Activated T-cell treated with anti-CD3 and anti-CD28 coated beads, Interleukin-2, amount 50 U/mL, for 72 hours (primary cell): ENCODE measurements at places on chromosomes 11 and 22.

DNA sequence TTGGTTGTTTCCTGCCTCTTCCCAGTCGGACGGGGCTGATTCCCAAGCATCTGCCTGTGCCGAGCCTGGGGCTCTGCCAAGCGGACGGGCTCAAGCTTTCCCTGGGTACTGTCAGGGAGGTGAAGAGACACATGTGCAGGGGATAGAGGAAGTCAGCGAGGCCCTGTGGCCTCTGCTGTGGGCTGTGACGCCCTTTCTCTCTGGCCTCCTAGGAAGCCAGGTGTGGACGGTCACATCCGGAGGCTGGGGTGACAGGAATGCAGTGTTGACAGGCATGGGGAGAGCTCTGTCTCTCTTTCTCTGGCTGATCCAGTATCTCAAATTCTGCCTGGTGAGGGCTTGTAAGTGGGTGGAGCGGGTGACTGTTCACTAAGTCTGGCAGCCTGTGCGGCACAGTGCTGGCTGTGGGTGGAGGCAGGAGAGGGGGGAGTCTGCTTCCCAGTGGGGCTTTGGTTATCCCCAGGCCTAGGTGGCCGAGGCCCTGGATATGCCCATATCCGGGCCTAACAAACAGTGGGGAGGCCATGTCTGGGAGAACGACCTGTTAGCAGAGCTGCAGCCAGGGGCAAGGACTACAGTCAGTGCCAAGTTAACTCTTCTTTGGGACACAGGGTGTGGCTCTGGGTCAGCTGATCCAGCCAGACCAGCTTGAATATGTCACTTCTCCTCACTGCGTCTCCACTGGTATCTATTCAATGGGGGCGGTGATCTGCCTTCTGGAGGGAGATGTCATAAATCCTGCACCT lies 1.9 kb downstream of the KCTD17 start:
- no peak for DNase-seq

GRCh38 chr11:117188620-117189081 lies 10.1 kb downstream of the SIDT2 start:
- no peak for DNase-seq

GRCh38 chr11:97850701-97851100 lies 1170.0 kb upstream of the CNTN5 start:
- no peak for DNase-seq

DNA sequence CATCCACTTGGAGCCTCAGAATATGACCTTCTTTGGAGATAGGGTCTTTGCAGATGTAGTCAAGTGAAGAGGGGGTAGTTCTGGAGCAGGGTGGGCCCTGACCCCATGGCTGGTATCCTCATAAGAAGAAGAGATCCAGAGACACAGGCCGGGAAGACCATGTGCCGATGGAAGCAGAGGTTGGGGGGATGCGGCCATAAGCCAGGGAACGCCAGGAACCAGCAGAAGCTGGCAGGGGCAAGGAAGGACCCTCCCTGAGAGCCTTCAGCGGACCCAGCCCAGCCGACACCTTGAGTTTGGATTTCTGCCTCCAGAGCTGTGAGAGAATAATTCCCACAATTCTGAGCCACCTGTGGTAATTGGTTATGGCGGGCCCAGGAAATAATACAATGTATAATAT lies 26.1 kb upstream of the SMIM38 start:
- DNase-seq = no peak

- no peak for DNase-seq
These were observed 19.2 kb downstream of the POLDIP3 start for GRCh38 chr22:42595434-42595833.

GRCh38 chr11:95577716-95578460 lies 211.7 kb downstream of the FAM76B start:
- DNase-seq = peak; percentile 34

GRCh38 chr11:3077189-3077836 lies 20.1 kb upstream of the CARS1 start:
- DNase-seq = no peak

DNA sequence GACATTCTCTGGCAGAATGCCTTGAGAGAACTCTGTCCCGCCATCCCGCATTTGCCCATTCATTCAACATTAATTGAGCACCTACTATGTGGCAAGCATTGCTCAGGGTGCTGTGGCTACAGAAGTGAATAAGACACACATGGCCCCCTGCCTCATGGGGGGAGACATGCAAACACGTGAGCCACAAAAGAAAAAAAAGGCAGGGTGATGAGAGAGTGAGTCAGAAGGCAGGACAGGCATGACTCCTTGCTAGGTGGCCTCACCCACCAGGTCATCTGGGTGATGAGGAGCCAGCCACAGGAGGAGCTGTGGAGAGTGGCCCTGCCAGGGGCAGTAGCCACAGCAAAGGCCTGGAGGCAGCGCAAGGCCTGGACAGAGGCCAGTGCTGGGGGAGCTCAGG lies 4.9 kb downstream of the CHRM4 start:
- no peak for DNase-seq

DNA sequence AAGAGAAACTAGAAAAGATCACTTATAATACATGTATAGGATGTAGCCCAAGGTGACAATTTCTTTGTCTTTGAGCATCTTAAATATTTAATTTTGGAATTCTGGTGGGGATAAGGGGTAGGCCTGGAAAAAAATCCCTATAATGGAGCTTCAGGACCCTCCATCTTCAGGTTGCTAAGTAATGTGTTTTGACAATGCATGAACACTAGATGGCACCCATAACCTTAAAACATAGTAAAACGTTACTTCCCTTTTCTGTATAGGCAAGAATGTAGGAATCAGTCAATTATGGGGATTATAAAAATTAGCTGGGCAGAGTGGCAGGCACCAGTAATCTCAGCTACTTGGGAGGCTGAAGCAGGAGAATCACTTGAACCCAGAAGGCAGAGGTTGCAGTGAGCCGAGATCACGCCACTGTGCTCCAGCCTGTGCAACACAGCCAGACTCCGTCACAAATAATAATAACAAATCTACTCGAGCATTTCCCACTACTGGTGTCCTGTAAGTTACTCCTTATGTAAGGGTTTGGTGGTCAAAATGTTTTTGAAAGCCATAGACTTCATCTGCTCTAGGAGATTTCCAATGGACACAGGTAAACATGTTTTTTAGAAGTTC lies 541.9 kb upstream of the CCDC90B start:
- DNase-seq = no peak

DNA sequence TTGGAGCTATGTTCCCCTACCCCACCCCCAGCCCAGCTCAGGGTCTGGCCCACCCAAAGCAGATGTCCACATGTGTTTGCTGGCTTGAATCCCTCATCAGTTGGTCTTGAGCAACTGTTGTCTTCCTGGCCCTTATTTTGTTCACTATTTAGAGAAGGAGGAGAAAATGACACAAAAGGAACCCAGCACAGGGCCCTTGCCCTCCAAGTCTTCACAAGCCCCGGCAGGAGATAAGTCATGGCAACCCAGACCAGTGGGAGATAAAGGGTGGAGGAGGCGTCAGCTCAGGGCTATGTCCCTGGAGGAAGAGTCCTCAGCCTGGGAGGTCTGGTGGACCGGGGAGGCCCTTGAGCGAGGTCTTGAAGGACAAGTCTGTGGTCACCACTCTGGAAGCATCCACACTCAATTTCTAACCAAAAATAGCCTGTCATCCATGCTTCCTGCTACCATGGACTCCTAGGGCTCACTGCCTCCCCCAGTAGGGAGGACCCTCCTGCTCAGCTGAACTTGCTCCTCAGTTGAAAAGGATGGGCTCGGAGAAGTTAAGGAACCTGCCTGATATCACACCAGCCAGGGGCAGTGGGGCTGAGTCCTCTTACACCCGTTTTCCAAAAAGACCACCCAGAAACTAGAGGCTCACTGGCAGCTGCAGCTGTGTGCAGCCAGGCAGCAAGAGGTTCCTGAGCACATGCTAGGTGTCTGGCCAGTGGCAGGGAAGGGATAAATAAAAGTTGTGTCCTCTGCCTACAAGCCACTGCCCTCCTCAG lies 1.8 kb upstream of the RAB3IL1 start:
- DNase-seq = no peak

- no peak for DNase-seq
These were observed 73.0 kb downstream of the CD44 start for GRCh38 chr11:35211952-35212351.

DNA sequence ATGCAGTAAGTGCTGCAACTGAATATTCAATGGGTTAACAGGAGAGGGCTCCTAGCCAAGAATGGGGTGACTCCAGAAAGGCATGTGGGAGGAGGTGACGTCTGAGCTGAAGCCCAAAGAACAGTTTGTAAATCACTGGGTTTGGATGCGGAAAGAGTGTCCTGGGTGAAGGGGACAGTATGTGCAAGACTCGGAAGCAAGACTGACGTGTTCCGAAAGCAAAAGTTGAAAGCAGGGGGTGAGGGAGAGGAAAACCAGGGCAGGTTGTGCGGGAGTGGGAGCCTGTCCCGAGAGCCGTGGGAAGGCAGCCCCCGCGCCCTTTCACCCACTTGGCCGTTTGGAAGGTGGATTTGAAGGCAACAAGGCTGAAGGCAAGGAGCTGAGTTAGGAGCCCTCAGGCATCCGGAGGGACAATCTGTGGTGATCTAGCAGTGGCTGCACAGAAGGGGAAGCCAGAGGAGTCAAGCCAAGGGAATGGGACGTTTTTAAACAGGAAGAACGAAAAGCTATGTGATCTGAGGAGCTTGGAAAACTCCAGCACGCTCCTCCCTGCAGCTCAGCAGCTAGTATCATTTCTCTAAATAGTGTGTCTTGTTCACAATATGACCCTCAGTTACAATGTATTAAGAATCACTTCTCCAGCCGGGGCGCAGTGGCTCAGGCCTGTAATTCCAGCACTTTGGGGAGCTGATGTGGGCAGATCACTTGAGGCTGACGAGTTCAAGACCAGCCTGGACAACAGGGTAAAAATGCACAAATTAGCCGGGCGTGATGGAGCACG lies 7.7 kb downstream of the SLC25A18 start:
- no peak for DNase-seq

GRCh38 chr11:86449993-86450629 lies 75.4 kb downstream of the CCDC81 start:
- no peak for DNase-seq

GRCh38 chr11:68149417-68149816 lies 28.2 kb upstream of the CHKA start:
- no peak for DNase-seq

GRCh38 chr11:14229472-14229871 lies 129.5 kb downstream of the RRAS2 start:
- no peak for DNase-seq

DNA sequence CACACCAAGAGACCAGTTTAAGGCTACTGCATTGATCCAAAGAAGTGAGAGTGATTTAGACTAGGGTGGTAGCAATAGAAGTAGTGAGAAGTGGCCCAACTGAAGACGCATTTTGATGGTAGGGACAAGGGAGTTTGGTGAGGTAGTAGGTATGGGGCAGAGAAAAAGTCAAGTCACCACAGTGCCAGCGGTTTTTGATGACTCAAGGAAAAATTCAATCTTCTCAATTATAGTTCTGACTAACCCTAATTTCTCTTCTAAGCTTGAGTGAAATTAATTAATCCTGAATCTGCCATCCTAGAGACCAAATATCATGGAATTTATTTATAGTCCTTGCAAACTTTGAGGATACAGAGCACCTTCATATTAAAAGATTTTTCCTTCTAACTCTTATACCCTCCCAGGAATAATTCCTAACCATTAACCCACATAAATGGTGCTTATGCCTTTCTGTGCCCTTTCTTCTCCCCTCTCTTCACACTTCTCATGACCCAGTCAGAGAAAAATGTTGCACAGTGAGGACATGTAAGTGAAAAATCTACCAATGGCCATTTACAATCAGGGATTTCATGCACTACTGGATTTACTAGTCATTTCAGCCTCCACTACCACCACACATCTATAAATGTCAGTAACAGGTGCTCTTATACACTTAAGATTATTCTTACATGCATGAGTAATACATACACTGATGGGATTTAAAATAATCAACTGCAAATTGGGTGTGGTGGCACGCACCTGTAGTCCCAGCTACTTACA lies 45.9 kb upstream of the ARHGAP32 start:
- DNase-seq = no peak

DNA sequence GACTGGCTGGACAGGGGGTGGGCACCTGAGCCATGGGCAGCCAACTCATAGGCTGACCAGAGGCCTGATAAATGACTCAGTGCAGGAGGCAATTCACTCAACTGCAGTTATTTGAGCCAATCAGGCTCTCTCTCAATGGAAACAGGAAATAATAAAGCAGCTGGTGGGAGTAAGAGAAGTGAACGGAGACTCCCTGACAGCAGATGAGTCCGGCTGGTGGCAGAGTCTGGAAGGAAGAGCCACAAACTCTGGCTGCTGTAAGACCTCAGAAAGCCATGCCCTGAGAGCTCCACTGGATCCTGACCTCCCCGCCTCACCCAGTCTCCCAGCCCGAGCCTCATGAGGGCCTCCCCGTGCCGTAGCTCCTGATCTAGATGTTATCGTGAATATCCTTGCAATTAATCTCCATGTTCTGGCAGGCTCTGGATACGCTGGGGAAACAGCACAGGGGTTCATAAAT lies 69.8 kb downstream of the TRIM29 start:
- DNase-seq = no peak

- no peak for DNase-seq
These were observed 27.3 kb downstream of the TSPAN18 start for GRCh38 chr11:44753961-44754645.

GRCh38 chr11:17185938-17186337 lies 21.8 kb downstream of the PIK3C2A start:
- DNase-seq = no peak

- no peak for DNase-seq
These were observed 5.2 kb upstream of the OLFML1 start for GRCh38 chr11:7480113-7480512.

DNA sequence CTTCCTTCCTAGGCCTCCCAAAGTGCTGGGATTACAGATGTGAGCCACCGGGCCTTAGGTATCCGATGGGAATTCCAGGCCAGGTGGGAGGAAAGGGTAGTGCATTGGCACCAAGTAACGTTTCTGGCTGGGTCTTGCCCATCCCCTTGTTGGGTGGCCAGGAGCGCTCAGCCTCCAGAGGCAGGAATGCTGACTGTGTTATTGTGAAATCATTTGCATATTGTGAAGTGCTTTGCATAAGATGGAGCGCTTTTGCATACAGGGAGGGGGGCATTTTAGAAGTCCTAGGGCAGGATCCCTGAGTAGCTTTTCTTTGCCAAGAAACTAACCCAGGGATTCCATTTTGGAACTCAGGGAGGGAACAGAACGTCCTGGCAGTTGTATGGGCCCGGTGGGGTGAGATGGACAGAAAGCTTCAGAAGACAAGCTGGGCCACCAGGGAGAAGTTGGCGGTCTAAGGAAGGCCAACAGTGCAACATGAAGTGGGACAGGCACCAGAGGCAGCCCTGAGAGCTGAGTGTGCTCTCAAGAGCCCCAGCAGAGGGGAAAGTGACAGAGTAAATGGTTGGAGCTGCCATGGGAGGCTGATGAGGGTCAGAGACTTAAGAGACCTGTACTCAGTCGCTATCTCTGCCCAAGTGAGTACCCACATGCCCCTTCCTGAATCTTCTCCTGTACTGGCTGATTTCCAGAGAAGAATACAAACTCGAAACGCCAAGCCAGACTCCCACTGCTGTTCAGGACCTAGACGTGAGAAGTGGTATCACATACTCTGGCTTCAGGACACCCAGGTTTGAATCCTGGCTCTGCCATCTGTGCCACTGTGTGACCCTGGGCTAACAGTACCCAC lies 1.3 kb upstream of the SLC39A13 start:
- DNase-seq = no peak
